ENCODE measurements at places on chromosomes 6 and 20.

- DNase-seq, result no peak
These were observed 168.0 kb downstream of the HDGFL1 start for GRCh38 chr6:22737331-22737730.

- no peak for DNase-seq
These were observed 27.1 kb downstream of the PPP1R3G start for GRCh38 chr6:5112066-5112799.

DNA sequence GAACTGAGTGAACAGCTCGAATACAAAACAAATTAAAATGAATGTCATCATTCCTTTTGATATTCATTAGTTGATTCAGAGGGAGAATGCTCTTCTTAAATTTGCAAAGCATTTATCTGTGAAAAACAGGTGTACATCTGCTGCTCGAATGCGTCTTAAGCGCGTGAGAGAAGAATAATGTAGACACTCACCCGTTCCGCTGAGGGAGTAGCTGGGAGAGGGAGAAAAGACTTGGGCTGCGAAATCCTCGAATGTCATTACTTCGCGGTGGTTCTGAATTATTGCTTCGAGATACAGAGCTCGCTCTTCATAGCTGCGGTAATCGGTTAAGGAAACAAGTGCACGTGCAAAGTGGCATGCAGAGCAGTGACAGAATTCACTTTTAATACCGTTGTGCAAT lies 43.9 kb downstream of the INSM1 start:
- no peak for DNase-seq

DNA sequence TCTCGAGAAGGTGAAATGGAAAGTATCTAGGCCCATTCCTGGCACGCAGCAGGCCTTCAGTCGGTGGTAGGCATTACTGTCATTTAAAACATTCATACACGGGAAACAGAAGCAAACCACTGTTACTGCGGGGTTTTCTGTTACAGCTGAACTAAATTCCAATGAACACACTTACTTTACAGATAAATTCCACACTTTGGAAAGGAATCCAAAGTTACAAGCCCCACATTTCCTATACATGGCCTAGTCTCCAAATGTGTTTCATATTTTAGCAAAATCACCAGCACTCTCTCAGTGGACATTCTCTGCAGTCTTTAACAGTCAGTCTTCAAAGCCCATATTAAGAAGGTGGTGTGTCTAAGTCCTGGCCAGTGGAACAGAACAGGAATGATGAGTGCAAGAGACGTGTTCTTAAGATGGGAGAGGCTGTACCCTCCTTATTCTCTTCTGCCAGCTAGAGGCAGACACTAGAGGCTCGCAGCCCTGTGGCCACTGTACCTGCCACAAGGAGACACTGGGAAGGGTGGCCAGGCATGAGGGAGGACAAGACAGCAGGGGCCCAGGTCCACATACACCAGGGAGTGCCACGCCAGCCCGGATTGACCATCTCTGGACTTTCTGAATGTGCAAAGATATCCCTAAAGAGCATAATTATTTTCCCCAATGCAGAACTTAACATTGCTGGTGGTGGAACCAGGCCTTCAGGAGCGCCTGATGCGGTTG lies 76.4 kb downstream of the CDC5L start:
- no peak for DNase-seq

Data from NCI-H774 (cell line).